ENCODE measurements at places on chromosomes 1 and 21. TPM values are rescaled to one million over a fixed set of nuclear protein-coding genes. Genes with fewer than 3 reads are reported as not detected.

Gene SHISA4
- total RNA-seq = 26.5 TPM

Gene S100A7A
- total RNA-seq = not detected

Gene PSMA5
- total RNA-seq = 23.9 TPM

Gene WNT3A
- 0.22 TPM for total RNA-seq

Gene MPZ
- 19.4 TPM for total RNA-seq

Gene DCST1
- total RNA-seq = not detected

Gene PM20D1
- total RNA-seq = not detected

Gene ABCB10
- total RNA-seq = 22.5 TPM

Gene LCE2D
- not detected for total RNA-seq

Gene LEFTY2
- 4.2 TPM for total RNA-seq

Gene SPRR2G
- not detected for total RNA-seq

Gene ITLN1
- not detected for total RNA-seq

Gene CD34
- total RNA-seq = 54.6 TPM

Gene PLA2G5
- total RNA-seq = 2.4 TPM

Gene TAS1R1
- total RNA-seq = not detected

Gene BEST4
- not detected for total RNA-seq

Gene HPCAL4
- 5.7 TPM for total RNA-seq

Gene LRRC3
- 3.4 TPM for total RNA-seq

Gene UBXN11
- total RNA-seq = 25.1 TPM

Gene ACTL8
- total RNA-seq = not detected

Gene GBP7
- total RNA-seq = not detected

Gene KIAA1614
- 52.6 TPM for total RNA-seq

Gene COG2
- total RNA-seq = 36.3 TPM

Gene PROK1
- not detected for total RNA-seq

Gene MYOG
- 19.8 TPM for total RNA-seq

Gene KIF26B
- 10.1 TPM for total RNA-seq

Measured in camera-type eye (tissue), 1 donor.